ENCODE measurements at places on chromosomes 11 and 22.

GRCh38 chr22:39179401-39179827 is 26.9 kb upstream of the CBX7 start:
- no peak for DNase-seq

DNA sequence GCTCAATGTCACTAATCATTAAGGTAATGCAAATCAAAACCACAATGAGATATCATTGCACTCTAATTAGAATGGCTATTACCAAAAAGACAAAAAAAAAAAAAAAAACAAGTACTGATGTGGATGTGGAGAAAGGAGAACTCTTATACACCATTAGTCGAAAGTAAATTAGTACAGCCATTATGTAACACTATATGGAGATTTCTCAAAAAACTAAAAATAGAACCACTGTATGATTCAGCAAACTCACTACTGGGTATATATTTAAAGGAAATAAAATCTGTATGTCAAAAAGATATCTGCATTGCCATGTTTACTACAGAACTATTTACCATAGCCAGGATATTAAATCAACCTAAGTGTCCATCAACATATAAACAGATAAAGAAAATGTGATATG is 265.4 kb upstream of the ARHGAP20 start:
- no peak for DNase-seq

GRCh38 chr11:119121811-119122124 is 388 bp downstream of the HINFP start:
- DNase-seq, result no peak

GRCh38 chr11:125327518-125328224 is 163.1 kb downstream of the PKNOX2 start:
- no peak for DNase-seq

DNA sequence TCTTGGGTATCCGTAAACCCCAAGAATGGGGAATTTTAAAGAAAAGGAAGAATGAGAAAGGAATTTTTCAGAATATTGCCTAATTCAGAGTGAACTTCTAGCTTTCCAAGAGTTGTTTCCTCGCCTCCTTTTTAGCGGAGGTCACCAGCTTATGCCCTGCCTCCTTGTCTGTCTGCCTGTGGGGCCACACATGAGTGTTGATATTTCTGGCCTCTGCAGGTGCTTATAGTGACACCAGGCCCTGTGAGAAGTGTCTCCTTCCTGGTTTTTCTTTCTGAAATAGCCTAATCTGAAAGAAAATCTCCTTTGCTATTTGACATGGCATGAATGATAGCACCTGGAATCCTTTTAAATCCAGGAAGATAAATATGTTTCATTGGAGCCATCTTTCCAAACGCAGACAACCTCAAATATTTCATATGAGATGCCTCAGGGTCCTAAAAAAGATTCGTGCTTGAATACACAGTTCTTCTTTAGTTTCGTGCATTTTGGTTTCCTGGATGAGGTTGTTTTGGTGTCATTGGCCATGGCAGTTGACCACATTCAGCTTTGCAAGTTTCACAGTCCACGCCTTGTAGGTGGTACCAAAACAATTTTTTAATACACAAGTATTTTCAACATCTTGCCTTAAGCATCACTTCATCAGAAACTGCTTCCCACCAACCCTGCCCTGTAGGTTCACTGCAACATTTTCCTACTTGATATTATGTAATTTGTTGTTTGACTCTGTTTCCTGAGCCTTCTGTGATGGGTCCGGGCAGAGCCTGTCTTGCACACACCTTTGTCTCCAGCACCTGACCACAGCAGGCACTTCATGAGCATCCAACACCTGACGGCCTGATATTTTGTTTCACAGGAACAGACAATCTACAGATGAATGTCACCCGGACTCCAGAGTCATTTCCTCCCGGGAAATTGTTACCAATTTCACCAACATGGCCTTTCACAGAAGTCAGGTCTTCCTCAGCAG is 159.4 kb downstream of the C11orf91 start:
- peak; percentile 28 for DNase-seq

DNA sequence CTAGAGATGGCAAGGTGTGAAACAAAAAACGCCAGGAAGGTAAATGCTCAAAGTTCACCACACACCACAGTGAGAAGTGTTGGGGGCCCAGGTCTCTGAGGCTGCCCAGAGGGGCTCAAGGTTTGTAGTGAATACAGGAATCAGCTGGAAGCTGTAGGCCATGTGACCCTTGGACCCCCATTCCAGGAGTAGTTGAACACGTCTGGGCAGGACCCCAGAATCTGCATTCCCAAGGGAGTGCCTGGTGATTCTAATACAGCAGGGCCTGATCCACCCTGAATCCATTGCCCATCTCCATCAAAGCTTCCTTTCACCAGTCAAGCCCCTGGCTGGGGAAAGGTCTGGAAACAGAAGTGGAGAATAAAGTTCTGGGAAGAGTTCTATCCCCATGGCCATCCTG is 70.8 kb upstream of the B3GAT1 start:
- no peak for DNase-seq

DNA sequence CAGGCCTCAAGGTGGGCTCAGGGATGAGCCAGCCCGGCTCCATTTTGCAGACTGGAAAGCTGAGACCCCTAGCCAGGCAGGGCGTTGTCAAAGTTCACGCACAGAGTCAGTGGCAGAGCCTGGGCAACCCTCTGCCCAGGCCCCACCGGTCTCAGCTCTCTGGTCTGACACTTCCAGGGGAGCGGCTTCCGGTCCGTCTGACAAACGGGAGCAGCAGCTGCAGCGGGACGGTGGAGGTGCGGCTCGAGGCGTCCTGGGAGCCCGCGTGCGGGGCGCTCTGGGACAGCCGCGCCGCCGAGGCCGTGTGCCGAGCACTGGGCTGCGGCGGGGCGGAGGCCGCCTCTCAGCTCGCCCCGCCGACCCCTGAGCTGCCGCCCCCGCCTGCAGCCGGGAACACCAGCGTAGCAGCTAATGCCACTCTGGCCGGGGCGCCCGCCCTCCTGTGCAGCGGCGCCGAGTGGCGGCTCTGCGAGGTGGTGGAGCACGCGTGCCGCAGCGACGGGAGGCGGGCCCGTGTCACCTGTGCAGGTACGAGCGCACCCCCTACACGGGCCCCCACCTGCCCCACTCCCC is 36.0 kb downstream of the CD6 start:
- peak; percentile 36 for DNase-seq

DNA sequence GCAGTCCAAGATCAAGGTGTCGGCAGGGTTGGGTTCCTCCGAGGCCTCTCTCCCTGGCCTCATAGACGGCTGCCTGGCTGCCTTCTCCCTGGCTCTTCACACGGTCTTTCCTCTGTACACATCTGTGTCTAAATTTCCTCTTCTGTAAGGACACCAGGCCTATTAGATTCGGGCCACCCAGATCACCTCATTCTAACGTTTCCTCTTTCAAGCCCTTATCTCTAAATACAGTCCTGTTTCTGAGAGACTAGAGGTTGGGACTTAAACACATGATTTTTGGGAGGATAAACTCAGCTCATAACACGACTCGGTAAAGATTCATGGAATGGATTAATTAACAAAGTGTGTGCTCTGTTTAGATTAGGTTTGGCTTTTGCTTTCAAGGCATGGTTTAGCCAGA is 136.0 kb upstream of the SORL1-AS1 start:
- DNase-seq, result no peak

GRCh38 chr22:24169439-24170058 is 11.7 kb upstream of the SUSD2 start:
- no peak for DNase-seq

GRCh38 chr22:24550028-24550901 is 4.7 kb downstream of the GUCD1 start:
- no peak for DNase-seq

- peak; percentile 74 for DNase-seq
Observed at GRCh38 chr11:64355078-64355940, 3.7 kb upstream of the RPS6KA4 start.

DNA sequence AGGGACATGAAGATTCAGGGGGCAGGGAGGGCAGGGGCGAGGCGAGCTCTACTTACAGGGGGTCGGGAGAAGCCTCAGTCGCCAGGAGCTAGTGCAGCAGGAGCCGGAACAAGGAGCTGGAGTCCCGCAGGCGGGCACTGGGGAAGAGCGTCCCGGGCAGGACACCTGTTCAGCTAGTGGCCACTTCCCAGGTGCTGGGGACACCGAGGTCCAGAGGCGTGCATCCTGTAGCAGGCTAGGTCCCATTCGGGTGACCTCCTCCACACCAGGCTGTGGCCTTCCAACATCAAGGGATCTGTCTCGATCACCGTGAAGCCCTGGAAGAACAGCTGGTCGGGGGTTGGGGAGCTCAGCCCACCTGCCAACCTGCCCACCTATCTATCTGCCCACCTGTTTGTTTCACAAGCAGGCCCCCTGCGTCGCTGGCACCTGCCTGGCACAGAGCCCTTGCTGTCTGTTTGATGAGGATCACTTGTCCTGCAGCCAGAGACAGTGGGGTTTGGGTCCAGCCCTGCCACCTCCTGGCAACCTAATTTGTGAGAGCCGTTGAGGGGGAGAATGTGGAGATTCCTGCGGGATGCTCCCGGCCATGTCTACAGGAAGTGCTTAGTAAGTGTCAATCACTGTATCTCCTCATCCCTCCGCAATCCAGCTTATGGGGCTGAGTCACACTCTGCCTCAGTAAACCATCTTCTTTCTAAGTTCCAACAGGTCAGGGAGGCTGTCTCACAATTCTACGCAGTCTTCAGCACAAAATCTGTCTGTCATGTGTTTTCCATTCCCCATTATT is 940.9 kb downstream of the BRD1 start:
- no peak for DNase-seq

GRCh38 chr11:62905927-62906531 is 15.1 kb downstream of the CHRM1 start:
- peak; percentile 68 for DNase-seq

GRCh38 chr22:24728790-24729637 is 45.5 kb downstream of the PIWIL3 start:
- DNase-seq, result no peak

GRCh38 chr11:65814131-65814985 is 19.4 kb upstream of the SNX32 start:
- peak; percentile 74 for DNase-seq

DNA sequence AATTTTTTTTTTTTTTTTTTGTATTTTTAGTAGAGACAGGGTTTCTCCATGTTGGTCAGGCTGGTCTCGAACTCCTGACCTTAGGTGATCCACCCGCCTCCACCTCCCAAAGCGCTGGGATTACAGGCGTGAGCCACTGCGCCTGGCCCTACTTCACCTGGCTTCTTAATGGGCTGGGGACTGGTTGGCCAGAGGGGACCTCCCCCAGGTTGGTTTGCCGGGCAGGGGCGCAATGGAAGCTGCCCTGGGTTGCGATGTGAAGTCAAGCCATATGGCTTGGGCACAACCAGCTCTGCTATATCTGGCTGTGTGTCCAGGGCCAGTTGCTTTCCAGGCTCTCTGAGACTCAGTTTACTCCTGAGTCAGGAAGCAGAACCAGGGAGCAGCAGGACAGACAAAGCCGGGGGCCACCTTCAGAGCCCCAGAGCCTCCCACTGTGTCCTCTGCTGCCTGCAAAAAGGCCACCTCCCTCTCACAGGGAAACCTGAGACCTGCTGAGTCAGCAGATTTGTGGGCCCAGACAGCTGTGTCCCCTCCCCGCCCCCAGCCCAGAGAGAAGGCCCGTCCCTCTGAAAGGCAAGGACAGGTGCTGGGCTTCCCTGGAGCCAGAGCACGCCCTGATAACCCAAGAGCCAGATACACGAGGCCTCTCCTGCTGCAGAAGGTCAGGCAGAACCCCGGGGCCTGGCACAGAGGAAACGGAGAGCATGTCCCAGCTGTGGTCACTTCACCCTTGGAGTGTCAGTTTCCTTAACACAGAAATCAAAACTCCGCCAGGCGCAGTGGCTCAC is 29.2 kb upstream of the DAGLA start:
- no peak for DNase-seq

GRCh38 chr11:87417951-87418350 is 380.2 kb downstream of the TMEM135 start:
- DNase-seq, result no peak

- DNase-seq, result no peak
Observed at GRCh38 chr11:1232021-1232882, 9.4 kb downstream of the MUC5B start.

GRCh38 chr22:30239488-30240405 is 6.8 kb downstream of the LIF start:
- DNase-seq, result no peak

GRCh38 chr22:30610299-30610698 is 3.3 kb downstream of the TCN2 start:
- no peak for DNase-seq

- DNase-seq, result peak; percentile 79
Observed at GRCh38 chr11:125902927-125903710, at the start of gene PUS3. TSS of gene PUS3 (minus strand) at chr11:125903206. CDS start at chr11:125896284, 6,922 bp downstream.

- no peak for DNase-seq
Observed at GRCh38 chr11:76173663-76174062, 32.6 kb downstream of the WNT11 start.

GRCh38 chr22:36144886-36145541 is 15.5 kb downstream of the APOL3 start:
- DNase-seq, result peak; percentile 56

DNA sequence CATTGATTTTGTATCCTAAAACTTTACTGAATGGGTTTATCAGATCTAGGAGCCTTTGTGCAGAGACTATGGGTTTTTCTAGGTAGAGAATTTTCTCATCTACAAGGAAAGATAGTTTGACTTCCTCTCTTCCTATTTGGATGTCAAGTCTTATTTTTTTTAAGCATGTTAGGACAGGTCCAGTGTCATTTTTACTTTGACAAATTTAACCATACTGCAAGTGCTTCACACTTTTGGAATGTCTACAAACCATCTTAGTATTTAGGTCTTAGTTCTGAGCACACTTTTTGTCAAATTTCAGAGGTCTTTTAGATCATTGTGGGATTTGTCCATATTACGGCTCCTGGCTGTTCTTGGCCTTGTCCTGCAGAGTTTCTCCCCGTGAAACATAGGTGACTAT is 715.2 kb upstream of the RAG2 start:
- no peak for DNase-seq

DNA sequence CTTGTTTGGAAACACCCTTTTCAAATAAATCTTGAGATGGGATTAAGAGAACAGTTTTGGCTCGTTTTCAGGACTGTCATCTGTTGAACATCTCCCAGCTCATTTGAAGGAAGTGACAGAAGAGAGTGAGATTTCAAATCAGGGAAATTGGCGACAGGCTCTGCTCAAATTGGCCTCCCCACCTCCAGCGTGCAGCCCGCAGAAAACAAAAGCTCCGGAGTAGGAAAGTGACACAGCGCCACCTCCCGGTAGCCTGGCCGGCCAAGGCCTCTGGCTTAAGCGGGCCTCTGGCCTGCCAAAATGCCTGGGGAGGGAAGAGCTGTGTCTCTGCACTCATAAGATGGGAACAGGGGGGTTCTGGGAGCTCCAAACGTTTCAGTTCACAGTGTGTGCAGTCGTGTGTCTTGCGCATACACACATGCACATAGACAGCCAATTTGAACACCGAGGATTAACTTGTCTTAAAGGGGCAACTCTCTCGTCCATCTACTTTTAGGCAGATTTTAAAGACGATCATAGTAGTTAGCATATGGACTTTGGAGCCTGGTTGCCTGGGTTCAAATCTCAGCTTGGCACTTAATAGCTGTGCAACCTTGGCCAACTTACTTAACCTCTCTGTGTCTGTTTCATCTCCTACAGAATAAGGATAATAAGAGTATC is 132.7 kb upstream of the RCN1 start:
- peak; percentile 70 for DNase-seq

GRCh38 chr11:92477686-92478085 is 253.1 kb downstream of the FAT3 start:
- DNase-seq, result no peak
